ENCODE measurements at places on chromosomes 4 and X. TPM values are rescaled to one million over a fixed set of nuclear protein-coding genes. Genes with fewer than 3 reads are reported as not detected.

The L1CAM gene
- 819 TPM for total RNA-seq

The NPY1R gene
- not detected for total RNA-seq

The LINC00632 gene
- 0.13 TPM for total RNA-seq

The PARM1 gene
- total RNA-seq: 0.21 TPM

- DNase-seq: no peak
- no peak overlapping the region for H3K4me3 ChIP-seq
- no peaks in the 10 kb centered on the region for H3K27me3 ChIP-seq
- no peaks in the 10 kb centered on the region for H3K4me1 ChIP-seq
Observed at GRCh38 chrX:110248578-110248977, 69.3 kb downstream of the AMMECR1 start.

DNA sequence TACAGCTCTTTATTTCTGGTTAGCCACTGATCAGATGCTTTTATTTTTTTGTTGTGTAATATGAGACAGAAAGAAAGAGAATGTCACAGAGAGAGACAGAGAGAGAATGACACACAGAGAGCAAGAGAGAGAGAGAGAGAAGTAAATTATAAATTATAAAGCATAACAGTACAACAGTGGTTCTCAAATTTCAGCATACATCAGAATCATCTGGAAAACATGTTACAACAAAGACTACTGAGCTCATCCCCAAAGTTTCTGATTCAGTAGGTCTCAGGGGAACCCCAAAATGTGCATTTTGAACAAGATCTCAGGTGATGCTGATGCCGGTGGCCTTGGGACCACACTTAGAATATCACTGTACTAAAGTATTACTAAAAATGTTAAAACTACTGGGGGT, 245.8 kb upstream of the DIAPH2 start:
- H3K27ac ChIP-seq: no peak overlapping the region
- no peak overlapping the region for H3K4me3 ChIP-seq
- no peaks in the 10 kb centered on the region for H3K27me3 ChIP-seq
- no peaks in the 10 kb centered on the region for H3K4me1 ChIP-seq
- no peak for DNase-seq
- no peaks in the 10 kb centered on the region for H3K36me3 ChIP-seq

GRCh38 chrX:119997570-119997969, 54.0 kb upstream of the NKAP start:
- no peak for DNase-seq
- H3K36me3 ChIP-seq: no peaks in the 10 kb centered on the region
- no peaks in the 10 kb centered on the region for H3K4me1 ChIP-seq
- H3K27ac ChIP-seq: no peak overlapping the region
- no peak overlapping the region for H3K4me3 ChIP-seq

Measured in Panc1 (cell line).